ENCODE measurements at places on chromosomes 16 and 17. TPM values are rescaled to one million over a fixed set of nuclear protein-coding genes. Genes with fewer than 3 reads are reported as not detected.

DNA sequence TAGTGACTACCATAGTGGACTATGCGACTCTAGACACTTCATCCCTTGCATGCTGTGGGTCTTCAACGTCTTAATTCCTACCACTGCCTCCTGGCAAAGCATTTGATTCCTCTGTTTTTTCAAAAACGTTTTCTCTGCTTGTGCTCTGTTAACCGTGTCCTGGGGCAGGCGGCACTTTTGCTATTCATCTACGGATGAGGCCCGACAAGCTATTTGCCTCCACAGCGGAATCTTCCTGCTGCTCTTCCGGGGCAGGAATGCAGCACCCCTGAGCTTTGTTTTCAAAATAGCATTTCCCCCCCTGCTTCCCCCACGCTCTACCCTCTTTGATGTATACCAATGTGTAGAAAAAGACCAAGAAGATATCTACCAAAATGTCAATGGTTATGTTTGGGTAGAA is 39.8 kb upstream of the METTL16 start:
- H3K4me1 ChIP-seq: no peaks in the 10 kb centered on the region
- H3K36me3 ChIP-seq: no peaks in the 10 kb centered on the region
- H3K4me3 ChIP-seq: no peak overlapping the region
- H3K27me3 ChIP-seq: no peaks in the 10 kb centered on the region
- no peak for DNase-seq

- H3K36me3 ChIP-seq: no peaks in the 10 kb centered on the region
- H3K4me3 ChIP-seq: peak overlapping the region; percentile 87
- H3K27ac ChIP-seq: peak overlapping the region; percentile 86
- DNase-seq: peak; percentile 82
These were observed 1.3 kb downstream of the AKAP1 start for GRCh38 chr17:57086069-57086930.

The MYH2 gene
- not detected for total RNA-seq

DNA sequence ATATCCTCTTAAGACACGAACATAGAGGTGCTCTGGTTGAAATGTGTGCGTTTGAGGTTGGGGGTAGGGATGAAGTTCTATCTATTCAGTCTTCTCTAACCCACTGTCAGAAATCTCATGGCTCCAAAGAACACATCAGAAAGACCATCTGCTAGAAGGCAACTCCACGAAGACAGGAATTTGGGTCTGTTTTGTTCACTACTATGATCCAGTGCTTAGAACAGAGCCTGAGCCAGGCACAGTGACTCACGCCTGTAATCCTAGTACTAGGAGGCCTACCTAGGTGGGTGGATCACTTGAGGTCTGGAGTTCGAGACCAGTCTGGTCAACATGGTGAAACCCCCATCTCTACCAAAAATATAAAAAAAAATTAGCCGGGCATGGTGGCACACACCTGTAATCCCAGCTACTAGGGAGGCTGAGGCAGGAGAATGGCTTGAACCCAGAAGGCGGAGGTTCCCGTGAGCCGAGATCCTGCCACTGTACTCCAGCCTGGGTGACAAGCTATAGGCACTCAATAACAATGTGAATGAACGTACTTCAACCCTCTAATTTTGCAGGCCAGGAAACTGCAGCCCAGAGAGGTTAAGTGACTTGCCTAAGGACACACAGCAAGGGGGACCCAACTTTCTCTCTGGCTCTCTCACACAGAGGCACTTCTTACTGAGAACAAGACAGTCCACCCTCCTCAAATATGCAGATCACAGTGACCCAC is 2.3 kb downstream of the CASKIN2 start:
- H3K27me3 ChIP-seq: no peaks in the 10 kb centered on the region
- no peak overlapping the region for H3K4me3 ChIP-seq
- DNase-seq: no peak
- H3K4me1 ChIP-seq: peaks cover 3% of the 10 kb centered on the region

DNA sequence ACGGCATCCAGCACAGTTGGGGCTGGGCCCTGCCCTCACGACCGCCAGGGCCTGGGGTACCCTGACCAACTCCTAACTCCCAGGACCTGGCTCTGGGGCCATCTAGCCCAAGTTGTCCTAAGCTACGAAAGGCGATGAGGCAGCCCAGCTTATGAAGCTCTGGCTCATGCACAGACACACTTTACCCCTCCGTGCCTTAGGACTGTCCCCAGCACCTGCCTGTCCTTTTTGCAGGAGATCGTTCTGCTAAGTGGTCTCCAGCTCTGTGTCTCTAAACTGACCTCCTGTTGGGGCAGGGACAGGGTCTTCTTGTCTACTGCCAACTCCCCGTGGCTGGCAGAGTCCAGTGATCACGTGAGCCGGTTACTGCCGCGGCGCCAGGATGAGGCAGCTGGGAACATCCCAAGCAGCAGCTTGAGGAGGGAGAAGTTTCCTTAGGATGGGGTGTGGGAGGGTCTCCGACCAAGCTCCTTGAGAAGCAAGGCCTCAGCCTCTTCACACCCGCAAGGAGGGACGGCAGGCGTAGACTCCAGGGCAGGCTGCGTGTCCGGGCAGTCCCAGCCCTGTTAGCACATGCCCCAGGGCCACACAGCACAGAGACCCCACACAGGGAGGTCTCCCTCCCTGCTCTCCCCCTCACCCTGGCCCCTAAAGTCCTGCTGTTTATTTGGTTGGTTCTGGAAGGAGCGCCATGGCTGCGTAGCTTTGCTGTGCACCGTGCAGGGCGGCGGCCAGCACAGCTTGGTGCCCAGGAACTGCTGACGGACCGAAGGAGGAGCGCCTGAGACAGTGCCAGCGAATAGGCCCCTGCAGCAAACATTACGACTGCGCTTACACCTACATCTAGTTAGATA is 16.4 kb upstream of the METRNL start:
- H3K27ac ChIP-seq: no peak overlapping the region
- no peaks in the 10 kb centered on the region for H3K27me3 ChIP-seq
- H3K36me3 ChIP-seq: no peaks in the 10 kb centered on the region
- H3K4me3 ChIP-seq: no peak overlapping the region
- peak; percentile 27 for DNase-seq
- no peaks in the 10 kb centered on the region for H3K4me1 ChIP-seq

DNA sequence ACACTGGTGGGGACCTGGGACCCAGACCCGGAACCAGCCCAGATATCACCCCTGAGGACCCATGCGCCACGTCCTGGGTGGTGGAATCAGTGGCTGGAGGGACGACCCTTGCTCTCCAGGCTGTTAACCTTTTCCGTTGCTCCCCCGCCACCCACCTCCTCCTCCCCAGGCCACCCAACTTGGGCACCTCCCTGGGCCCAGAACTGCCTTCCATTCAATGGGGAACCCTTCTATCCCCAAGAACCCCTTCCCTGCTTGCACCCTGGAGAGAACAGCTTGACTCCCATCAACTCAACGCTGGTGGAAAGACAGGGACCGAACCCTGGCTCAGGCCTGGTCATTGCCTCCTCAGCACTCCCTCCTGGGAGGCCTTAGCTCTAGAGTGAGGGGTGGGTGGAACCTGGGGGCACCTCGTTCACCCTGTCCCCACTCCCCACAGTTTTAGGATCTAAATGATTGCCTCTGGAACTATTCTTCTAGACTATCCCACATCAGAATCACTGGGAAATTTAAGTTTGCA is 5.7 kb upstream of the IL32 start:
- no peaks in the 10 kb centered on the region for H3K4me1 ChIP-seq
- peak overlapping the region; percentile 48 for H3K4me3 ChIP-seq
- H3K27ac ChIP-seq: no peak overlapping the region

DNA sequence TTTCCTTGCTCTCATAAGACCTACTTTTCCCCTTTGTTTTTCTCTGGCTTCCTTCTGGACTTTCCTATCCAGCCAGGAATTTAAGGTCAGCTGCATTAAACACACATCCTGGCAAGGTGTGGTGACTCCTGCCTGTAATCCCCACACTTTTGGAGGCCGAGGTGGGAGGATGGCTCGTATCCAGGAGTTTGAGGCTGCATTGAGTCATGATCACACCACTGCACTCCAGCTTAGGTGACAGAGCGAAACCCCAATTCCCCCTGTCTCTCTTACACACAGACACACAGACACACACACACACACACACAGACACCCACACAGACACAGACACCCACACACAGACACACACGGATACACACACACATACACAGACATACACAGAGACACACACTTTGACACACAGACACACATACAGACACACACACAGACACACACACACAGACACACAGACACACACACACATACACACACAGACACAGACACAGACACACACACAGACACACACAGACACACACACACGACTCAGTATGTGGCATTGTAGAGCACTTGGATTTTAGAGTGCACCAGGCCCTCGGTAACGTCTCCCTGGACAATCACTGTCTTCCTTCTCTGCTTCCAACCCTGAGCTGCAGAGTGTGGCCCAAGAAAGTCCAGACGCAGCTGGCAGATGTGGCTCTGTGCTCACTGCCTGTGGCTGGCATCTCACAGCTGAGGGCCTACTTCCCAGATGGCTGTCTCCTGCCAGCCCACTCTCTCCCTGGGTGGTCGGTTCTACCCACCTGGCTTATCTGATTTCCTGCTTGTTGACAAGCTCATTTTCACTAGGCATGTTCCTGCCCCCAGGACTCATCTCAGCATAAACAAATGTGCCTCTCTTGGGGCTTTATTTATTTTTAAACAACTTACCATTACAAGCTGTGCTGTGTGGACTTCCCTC is 39.0 kb downstream of the NLRP1 start:
- no peak overlapping the region for H3K27ac ChIP-seq
- no peaks in the 10 kb centered on the region for H3K27me3 ChIP-seq
- H3K4me3 ChIP-seq: no peak overlapping the region
- no peak for DNase-seq

GRCh38 chr17:50063561-50064252 is 7.8 kb downstream of the ITGA3 start:
- H3K36me3 ChIP-seq: no peaks in the 10 kb centered on the region
- H3K27ac ChIP-seq: peak overlapping the region; percentile 91
- no peaks in the 10 kb centered on the region for H3K27me3 ChIP-seq
- H3K4me3 ChIP-seq: no peak overlapping the region

DNA sequence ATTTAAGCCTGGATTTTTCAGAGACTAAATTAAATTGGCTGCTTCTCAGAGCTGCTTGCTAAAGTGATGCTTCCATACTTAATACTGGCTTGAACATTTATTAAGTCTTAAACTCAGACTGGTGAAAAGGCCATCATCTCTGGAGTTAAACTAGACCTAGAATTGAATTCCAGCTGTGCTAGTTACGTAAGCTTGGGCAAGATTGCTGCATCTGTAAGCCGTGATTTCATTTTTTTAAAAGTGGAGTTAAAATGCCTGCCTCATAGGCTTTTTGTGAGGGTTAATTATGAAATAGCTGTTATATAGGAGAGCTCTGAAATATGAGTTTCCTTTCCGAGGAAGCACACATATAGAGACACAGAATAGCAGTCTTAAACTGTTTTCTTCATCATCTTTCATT is 84.7 kb downstream of the VAT1L start:
- no peak overlapping the region for H3K4me3 ChIP-seq
- no peaks in the 10 kb centered on the region for H3K27me3 ChIP-seq
- DNase-seq: no peak
- no peaks in the 10 kb centered on the region for H3K36me3 ChIP-seq
- peaks cover 6% of the 10 kb centered on the region for H3K4me1 ChIP-seq

The CA5A gene
- total RNA-seq: not detected

The ZNF785 gene
- total RNA-seq: 8.5 TPM

The BEAN1 gene
- total RNA-seq: 0.16 TPM

DNA sequence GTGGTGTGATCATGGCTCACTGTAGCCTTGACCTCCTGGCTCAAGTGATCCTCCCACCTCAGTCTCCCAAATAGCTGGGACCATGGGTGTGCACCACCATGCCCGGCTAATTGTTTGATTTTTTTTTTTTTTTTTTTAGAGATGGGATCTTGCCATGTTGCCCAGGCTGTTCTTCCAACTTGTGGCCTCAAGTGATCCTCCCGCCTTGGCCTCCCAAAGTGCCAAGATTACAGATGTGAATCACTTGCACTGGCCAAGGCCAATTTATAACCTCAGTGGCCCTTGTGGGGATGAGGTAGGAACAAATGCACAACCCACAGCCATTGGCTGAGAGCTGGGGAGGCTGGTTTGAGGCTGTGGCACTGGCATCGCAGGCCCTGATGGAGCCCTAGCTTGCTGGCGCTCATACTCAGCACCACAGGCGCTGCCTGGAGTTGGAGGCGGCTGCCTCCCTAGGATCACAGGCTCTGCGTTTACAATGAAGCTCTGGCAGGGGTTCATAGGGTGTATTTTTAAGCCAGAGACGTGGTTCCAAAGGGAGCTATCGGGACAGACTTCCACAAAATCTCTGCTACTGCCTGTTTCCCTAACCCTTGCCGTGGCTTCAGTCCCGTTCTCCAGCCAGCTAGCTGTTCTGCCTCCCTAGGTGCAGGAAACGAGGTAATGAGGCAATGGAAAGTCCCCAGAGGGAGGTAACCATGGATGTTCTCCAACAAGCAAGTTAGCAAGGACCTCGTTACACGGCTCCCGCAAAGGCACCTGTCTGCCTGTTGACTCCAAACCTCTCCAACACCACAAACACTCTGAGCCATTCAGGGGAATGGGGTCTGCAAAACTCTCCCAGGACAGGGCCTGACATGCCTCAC is 2.9 kb downstream of the ABCA3 start:
- no peak for DNase-seq
- H3K27ac ChIP-seq: no peak overlapping the region
- no peaks in the 10 kb centered on the region for H3K4me1 ChIP-seq
- H3K27me3 ChIP-seq: no peaks in the 10 kb centered on the region

- DNase-seq: no peak
- H3K27me3 ChIP-seq: no peaks in the 10 kb centered on the region
- H3K4me1 ChIP-seq: no peaks in the 10 kb centered on the region
- no peak overlapping the region for H3K4me3 ChIP-seq
These were observed 56.1 kb upstream of the STAC2 start for GRCh38 chr17:39281806-39282205.

- no peaks in the 10 kb centered on the region for H3K27me3 ChIP-seq
- no peaks in the 10 kb centered on the region for H3K4me1 ChIP-seq
- no peaks in the 10 kb centered on the region for H3K36me3 ChIP-seq
- DNase-seq: peak; percentile 80
- no peak overlapping the region for H3K27ac ChIP-seq
These were observed 28.1 kb downstream of the KIAA0513 start for GRCh38 chr16:85055493-85056210.

- H3K4me1 ChIP-seq: no peaks in the 10 kb centered on the region
These were observed 481.3 kb downstream of the TMEM114 start for GRCh38 chr16:8108991-8109509.

GRCh38 chr16:10277597-10277996 is 95.4 kb upstream of the GRIN2A start:
- no peaks in the 10 kb centered on the region for H3K4me1 ChIP-seq
- H3K27ac ChIP-seq: no peak overlapping the region
- DNase-seq: no peak

GRCh38 chr17:70169709-70170597 is 621 bp downstream of the KCNJ2 start:
- H3K27me3 ChIP-seq: no peaks in the 10 kb centered on the region
- H3K36me3 ChIP-seq: no peaks in the 10 kb centered on the region
- DNase-seq: no peak
